Sigmoid colon (tissue), 7 donors: ENCODE measurements at places on chromosomes 3 and 15.

DNA sequence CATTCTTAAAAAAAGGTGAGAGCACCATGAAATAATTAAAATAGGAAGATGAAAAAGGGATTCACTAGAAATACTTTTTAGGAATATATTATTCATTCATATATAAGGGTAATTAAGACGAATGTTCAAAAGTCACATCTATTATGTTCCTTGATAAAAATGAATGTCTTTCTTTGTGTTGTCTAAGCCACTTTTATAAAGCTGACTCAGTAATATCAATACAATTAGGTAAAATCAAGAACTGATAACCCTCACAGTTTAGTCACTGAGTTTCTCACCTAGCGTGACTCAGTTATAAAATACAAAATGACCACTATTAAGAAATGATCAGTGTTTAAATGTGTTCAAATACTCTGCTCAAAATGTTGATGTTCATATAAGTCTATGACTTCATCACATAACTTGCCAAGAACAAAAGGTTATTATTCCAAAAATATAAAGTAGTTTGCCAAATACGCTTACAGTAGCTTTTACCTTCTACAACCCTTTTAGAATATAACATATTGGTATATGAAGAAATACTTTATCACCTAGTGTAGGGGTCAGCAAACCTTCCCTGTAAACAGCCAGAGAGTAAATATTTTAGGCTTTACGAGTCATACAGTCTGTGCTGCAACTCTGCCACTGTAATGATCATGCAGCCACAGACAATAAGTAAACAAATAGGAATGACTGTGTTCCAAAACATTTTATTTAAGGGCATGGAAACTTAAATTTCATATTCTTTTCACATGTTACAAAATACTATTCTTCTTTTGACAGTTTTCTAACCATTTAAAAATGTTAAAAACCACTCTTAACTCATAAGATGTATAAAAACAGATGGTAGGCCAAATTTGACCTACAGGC lies 369.8 kb downstream of the TBC1D5 start:
- no peak overlapping the region for H3K27ac ChIP-seq
- no peak overlapping the region for H3K4me3 ChIP-seq
- H3K27me3 ChIP-seq = no peaks in the 10 kb centered on the region
- H3K36me3 ChIP-seq = no peaks in the 10 kb centered on the region
- H3K4me1 ChIP-seq = no peaks in the 10 kb centered on the region
- DNase-seq = no peak

DNA sequence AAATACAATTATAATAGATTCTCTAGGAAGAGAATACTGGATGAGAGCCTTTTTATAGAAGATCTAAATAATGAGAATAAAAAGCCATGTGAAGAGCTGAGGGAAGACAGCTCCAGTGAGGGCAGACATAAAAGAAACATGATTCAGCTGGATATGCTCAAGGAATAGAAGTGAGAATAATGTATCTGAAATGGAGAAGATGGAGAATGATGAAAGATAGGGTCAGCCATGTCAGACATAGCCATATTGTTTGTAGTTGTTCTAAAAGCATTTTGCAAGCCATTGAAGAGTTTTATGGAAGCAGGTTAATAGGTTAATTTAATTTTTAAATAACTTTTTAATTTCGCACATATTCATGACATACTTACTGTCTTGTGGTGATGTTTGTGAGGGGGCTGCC lies 713.5 kb upstream of the ARPP21 start:
- H3K4me3 ChIP-seq = no peak overlapping the region
- no peaks in the 10 kb centered on the region for H3K4me1 ChIP-seq

DNA sequence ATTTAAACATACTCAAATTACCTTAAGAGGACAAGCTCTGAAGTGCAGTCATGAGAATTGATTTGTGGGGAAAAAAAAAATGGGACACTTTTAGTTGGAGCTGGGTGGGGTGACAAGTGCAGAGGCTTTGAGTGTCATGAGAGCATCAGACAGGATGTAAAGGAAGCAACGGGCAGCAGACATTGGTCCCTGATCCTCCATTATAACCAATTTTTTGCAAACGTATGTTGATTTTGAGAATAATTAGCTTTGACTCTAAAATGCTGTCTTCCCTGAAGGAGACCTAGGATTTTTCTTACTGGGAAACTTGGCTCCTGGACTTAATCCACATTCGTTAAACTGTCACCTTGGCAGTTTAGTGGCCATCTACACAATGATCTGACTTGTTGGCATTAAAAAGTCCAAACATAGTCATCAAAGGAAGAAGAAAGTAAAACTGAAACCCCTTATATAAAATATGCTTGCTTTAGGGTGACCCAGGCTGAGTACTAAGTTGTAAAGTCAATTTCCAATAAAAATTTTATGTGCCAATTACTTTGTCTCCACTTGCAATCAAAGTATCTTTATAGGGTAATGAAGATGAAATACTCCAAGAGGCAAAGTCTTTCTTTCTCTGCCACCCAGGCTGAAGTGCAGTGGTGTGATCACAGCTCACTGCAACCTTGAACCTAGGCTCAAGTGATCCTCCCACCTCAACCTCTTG lies 45.6 kb downstream of the BCL2L10 start:
- H3K27ac ChIP-seq = no peak overlapping the region
- no peak overlapping the region for H3K4me3 ChIP-seq
- DNase-seq = no peak
- H3K36me3 ChIP-seq = peaks cover 15% of the 10 kb centered on the region
- no peaks in the 10 kb centered on the region for H3K27me3 ChIP-seq

- no peaks in the 10 kb centered on the region for H3K27me3 ChIP-seq
- no peak for DNase-seq
- H3K36me3 ChIP-seq = peaks cover under 1% of the 10 kb centered on the region
- no peak overlapping the region for H3K4me3 ChIP-seq
These were observed 7.6 kb upstream of the MUSTN1 start for GRCh38 chr3:52842424-52842823.

DNA sequence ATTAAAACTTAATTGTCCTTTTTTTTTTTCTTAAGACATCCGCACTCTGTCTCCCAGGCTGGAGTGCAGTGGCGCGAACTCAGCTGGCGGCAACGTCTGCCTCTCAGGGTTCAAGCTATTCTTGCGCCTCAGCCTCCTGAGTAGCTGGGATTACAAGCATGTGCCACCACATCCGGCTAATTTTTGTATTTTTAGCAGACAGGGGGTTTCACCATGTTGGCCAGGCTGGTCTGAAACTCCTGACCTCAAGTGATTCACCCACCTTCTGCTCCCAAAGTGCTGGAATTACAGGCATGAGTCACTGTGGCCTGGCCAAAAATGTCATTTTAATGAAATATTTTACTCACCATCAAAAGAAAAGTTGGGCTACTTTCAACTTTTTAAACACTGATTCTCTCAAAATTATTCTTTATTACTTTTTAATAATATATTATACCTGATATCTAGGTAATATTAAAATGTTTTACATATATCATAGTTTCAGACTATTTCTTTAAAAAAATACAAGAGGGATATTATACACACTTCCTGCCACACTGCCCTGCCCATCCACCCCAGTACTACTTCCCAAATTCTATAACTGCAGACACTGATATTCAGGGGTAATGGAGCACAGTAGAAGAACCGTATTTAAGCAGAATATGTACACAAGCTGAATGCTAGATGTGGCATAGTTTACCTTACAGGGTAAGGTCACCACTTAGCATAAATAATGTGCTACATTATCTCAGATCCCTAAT lies 723.9 kb upstream of the ZNF385D start:
- no peaks in the 10 kb centered on the region for H3K4me1 ChIP-seq
- no peaks in the 10 kb centered on the region for H3K27me3 ChIP-seq
- H3K27ac ChIP-seq = no peak overlapping the region
- DNase-seq = no peak
- no peaks in the 10 kb centered on the region for H3K36me3 ChIP-seq
- H3K4me3 ChIP-seq = no peak overlapping the region

DNA sequence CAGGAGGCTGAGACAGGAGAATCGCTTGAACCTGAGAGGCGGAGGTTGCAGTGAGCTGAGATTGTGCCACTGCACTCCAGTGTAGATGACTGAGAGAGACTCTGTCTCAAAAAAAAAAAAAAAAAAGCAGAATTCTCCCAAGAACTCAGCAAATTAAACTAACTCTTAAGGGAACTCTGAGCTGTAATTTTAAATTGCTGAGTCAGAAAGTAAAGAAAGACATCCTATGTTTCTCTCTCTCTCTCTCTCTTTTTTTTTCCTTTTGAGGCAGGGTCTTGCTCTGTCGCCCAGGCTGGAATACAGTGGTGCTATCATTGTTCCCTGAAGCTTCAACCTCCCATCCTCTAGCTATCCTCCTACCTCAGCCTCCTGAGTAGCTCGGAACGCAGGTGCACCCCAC lies 20.0 kb upstream of the PHC3 start:
- H3K27me3 ChIP-seq = no peaks in the 10 kb centered on the region
- H3K4me1 ChIP-seq = no peaks in the 10 kb centered on the region
- H3K27ac ChIP-seq = no peak overlapping the region
- DNase-seq = no peak
- H3K4me3 ChIP-seq = no peak overlapping the region
- H3K36me3 ChIP-seq = no peaks in the 10 kb centered on the region
